Stimulated activated CD8-positive, alpha-beta memory T cell treated with anti-CD3 and anti-CD28 coated beads, Interleukin-15, amount 100 ng/mL, for 48 hours (primary cell): ENCODE measurements at places on chromosomes 4 and X.

DNA sequence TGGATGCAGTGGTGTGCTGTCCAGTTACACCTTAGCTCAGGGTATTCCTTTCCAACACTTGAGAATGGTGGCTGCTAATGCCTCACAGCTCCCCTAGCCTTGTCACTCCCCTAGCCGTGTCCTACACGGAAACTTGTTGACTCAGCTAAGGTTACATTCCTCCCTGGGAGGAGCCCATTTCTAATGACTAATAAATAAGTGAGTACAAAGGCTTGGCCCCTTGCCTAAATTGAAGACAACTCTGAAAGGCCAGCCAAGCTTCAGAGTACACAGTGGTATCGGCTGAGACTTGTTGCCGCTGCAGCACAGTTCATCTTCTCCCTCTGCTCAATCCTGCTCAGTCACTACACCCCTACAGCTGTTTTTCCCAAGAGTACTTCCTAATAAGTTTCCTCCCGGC lies 21.2 kb upstream of the SLC25A31 start:
- no peak for DNase-seq

DNA sequence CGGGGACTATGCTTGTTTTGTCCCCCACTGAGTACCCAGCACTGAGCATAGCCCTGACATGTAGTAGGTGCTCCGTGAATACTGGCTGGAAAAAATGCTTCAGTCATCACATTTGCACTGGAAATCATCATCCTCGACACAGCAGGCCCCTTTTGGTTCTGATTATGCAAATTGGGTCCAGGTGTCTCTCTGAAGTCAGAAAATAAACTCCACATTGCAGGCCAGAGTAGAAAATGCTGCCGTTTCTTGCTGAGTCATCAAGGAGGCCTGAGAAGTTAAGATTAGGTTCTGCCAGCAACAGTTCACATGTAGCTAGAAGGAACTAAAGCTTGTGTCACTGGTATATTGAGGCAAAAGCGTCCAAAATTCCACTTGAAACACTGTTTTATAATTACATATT lies 15.0 kb upstream of the STK32B start:
- no peak for DNase-seq

- no peak for DNase-seq
These were observed 101.7 kb upstream of the FRG1 start for GRCh38 chr4:189838821-189839497.

- no peak for DNase-seq
These were observed 71.8 kb upstream of the MAPK10 start for GRCh38 chr4:86431543-86432116.

DNA sequence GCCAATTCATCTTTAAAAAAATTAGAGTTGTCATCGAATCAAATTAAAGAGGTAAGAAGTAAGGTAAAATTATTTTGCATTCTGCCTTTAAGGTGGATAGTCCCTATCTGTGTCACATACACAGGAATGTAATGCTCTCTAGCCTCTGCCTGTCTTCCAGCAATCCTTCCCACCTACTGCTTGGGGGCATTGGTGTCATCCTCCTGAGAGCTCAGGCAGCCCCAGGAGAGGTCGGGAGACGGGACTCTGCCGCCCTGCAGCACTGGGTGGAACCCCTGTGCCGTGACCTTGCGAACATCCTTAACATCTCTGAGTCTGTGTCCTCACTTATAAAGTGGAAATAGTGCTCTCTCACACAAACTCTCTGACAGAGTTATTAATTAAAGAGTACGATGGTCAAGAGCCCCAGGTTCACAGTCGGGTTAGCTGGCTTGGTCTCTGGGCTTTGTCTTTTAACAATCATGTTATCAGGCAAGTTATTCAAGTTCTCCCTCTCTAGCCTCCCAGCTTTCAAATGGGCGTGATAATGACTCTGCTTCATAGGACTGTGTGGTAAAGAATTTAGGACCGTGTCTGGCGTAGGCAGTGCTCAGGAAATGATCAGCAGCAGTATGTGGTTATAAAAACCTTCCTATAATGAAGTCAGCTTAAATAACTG lies 10.2 kb downstream of the TLR3 start:
- no peak for DNase-seq

GRCh38 chrX:13386092-13386491 lies 66.2 kb upstream of the ATXN3L start:
- DNase-seq = no peak

- DNase-seq = no peak
These were observed 216.4 kb upstream of the TET2 start for GRCh38 chr4:104930298-104930697.

- no peak for DNase-seq
These were observed 330.9 kb downstream of the DCHS2 start for GRCh38 chr4:154160519-154161301.

GRCh38 chrX:136467303-136467702 lies 20.4 kb upstream of the BRS3 start:
- DNase-seq = no peak

- no peak for DNase-seq
These were observed 812.3 kb upstream of the FRG1 start for GRCh38 chr4:189128341-189128740.

- no peak for DNase-seq
These were observed 173.2 kb downstream of the PDGFC start for GRCh38 chr4:156798438-156798837.

GRCh38 chrX:73446831-73447230 lies at the start of gene CDX4:
Gene CDX4 (plus strand): TSS chrX:73447053. CDS start chrX:73447254, 201 bp downstream.
- no peak for DNase-seq

DNA sequence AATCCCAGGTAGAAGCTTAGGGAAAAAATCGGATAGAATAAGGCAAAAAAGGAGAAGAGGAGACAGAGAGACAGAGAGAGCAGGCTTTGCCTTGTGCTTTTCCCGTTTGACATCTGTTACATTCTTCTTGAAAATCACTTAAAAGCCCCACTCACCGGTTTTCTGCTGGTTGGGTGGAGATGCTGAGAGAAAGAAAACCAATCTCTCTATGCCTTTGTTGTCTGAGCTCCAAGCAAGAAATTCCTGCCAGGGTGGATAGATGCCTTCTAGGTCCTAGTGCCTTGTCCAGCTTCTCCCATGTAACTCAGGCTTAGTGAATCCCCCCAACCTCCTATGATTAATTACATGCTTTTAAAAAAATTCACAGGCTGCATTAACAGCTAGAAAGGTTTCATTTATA lies at the start of gene DCX:
Gene DCX (minus strand): TSS at position 210 of the 400 bp plus-strand sequence. CDS start 1,794 bp downstream, outside the sequence.
- no peak for DNase-seq

GRCh38 chr4:169440446-169440845 lies 169.7 kb upstream of the SH3RF1 start:
- no peak for DNase-seq

GRCh38 chrX:129678614-129679195 lies 23.9 kb upstream of the APLN start:
- DNase-seq = peak; percentile 15

GRCh38 chr4:16018841-16019240 lies 55.9 kb upstream of the FGFBP2 start:
- DNase-seq = no peak

DNA sequence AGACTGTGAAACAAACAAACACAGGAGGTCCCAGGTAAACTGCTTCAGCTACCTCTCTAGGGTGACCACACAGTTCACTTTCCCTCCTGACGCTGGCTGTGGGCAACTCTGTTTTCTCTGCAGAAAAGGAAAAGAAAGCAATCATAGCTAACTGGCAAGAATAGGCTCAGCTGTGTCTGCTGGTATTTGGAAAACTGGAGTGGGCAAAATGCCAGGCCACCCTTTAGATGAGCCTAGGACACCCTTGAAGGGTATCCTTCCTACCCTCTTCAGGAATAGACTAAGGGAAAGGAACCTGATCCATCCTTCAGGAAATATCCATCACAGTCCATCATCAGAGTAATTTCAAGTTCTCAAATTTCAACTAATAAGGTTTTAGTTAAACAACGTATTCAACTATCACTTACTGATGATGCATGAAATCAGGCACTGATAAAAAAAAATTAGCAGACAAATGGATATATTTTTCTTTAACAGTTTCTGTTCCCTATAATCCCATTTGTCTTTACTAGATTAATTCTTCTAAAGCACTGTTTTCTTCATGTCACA lies 60.9 kb downstream of the CAMK2D start:
- no peak for DNase-seq

DNA sequence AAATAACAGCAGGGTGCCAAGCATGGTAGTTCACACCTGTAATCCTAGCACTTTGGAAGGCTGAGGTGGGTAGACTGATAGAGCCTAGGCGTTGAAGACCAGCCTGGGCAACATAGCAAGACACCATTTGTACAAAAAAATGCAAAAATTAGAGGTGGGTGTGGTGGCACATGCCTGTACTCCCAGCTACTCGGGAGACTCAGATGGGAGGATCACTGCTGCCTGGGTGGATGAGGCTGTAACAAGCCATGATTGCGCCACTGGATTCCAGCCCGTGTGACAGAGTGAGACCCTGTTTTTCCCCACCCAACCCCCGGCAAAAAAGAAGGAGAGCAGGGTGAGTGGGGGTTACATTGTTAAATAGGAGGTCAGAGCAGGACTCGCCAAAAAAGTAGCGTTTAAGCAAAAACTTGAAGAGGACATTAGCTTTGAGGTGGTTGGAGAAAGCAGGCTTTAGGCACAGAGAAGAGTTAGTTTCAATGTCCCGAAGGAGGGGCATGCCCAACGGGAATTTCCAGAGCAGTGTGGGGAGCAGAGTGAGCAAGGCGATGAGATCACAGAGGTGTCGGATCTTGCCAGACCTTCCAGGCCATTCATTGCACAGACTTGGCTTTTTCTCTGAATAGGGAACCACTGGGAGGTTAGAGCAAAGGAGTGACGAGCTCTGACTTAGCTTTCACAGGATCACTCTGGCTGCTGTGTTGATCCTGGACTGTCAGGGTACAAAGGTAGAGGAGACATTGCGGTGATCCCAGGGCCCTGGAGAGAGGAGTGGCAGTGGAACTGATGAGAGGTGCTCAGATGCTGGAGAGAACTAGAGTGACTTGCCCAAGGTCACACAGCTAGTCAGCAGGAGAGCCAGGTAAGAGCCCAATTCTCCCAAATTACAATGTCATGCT lies 70.6 kb downstream of the TRAPPC11 start:
- no peak for DNase-seq

DNA sequence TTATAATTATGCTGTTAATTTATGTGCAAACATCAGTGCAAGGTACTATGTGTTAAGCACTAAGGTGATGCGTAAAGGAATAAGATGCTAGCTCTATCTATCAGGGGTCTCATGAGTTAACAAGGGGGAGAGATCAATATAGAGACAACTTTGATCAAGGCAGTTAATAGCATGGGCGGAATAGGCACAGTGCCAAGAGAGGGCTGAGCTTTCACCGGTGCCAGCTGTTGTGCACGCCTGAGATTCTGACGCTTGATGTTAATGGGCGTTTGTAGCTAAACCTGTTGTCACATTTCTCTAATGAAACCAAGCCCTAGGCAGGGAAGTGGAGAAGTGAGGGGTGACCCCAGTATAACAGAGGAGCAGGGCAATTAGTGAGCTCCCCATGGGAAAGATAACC lies 86.0 kb upstream of the NMU start:
- no peak for DNase-seq

DNA sequence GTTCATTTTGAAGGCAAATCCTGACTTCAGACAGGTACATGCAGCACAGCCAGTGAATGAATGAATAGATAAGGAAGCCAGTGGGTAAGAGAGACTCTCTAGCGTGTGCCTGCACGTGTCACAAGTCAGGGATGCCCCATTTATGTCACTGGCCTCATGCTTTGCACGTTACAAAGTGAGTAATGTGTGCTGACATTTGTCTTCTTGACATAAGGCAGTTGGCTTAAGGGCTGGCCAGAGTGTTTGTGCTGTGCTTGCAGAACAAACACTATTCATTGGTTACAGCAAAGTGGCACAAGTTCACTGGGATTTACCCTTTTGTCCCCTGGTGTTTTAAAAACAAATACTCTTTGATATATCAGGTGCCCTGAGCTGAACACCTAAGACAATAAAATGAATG lies 55.9 kb downstream of the CRMP1 start:
- DNase-seq = no peak

GRCh38 chrX:71017396-71017939 lies 50.7 kb downstream of the SNX12 start:
- DNase-seq = no peak

GRCh38 chr4:118981839-118982381 lies 93.3 kb downstream of the SYNPO2 start:
- DNase-seq = no peak

GRCh38 chr4:164648151-164648848 lies 105.6 kb upstream of the SMIM31 start:
- DNase-seq = no peak

DNA sequence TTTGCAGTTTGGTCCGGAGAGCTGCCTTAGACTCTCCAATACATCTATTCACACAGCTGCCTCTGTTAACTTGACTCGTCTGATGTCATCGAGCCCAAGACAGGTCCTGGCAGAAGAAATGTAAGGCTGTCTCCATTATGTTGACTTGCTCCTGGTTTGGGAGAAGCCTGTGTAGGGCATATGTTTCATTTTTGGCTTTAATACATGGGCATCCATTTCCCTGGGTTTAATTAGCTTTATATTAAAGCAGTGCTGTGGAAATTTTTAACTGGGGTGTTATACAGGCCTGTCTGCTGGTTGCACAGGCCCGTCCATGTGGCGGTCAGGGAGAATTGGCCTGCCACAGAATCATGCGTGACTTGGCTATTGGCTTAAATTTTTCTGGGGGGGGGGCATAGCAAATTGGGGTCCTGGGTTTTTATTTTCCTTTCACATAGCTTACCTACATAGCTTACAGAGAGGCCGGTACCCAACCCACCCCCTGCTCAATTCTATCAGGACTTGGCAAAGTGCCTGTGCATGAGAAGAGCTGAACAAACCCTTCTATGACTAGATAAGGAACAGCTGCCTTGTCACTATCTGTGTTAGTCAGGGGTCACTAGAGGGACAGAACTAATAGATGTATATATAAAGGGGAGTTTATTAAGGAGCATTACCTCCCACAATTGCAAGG lies 123.5 kb upstream of the WDR1 start:
- DNase-seq = no peak

DNA sequence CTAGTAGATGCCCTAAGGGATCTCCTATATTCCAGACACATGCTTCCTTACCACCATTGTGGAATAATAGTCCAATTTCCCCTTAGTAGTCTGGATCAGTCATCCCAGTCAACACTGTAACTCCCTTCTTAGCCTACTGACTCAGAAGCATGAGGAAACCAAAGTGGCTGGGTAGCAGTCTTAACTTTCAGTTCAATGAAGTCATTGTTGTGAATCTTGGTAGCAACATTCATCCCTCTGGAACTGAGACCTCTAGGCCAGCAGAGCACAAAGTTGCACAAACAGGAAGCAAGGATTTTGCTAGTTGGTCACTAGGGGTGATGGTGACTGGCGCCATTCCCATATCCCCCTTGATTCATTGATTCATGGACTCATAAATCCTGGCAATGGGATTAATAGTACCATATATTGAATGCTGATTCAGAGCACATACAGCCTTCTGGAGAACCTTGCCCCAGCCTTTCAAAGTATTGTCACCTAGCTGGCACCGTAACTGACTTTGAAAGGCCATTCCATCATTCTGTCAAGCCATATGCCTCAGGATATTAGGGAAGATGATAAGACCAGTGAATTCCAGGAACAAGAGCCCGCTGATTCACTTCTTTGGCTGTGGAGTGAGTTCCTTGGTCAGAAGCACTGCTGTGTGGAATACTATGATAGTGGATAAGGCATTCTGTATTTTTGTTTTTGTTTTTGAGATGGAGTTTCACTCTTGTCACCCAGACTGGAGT lies 19.7 kb upstream of the GPAT3 start:
- DNase-seq = no peak
